A549 treated with AZD2906 at 1 μM for 4 hours (cell line): ENCODE measurements at places on chromosomes 7 and 10. TPM values are rescaled to one million over a fixed set of nuclear protein-coding genes. Genes with fewer than 3 reads are reported as not detected.

Gene PIK3CG
- total RNA-seq: not detected in 5 replicates

Gene LRIT1
- not detected in 5 replicates for total RNA-seq

Gene MYOF
- 181 to 268 TPM (median 202 TPM) in 5 replicates for total RNA-seq

Gene PHKG1
- 0.31 to 0.66 TPM (median 0.54 TPM) in 5 replicates for total RNA-seq

Gene FRMPD2
- 0.06 to 0.11 TPM (median 0.08 TPM) in 3 of 5 replicates, not detected in the others for total RNA-seq

Gene BCL7B
- total RNA-seq: 62.0 to 74.0 TPM (median 68.5 TPM) in 5 replicates

Gene BNIP3
- 38.9 to 44.5 TPM (median 43.4 TPM) in 5 replicates for total RNA-seq

Gene CTTNBP2
- 0.21 to 0.61 TPM (median 0.26 TPM) in 5 replicates for total RNA-seq

Gene SPACDR
- 0.77 to 0.92 TPM (median 0.85 TPM) in 5 replicates for total RNA-seq

Gene ZNF503
- 6.0 to 8.8 TPM (median 8.4 TPM) in 5 replicates for total RNA-seq

Gene NUPR2
- total RNA-seq: not detected in 5 replicates

Gene DGKB
- total RNA-seq: not detected in 5 replicates

Gene CYP3A5
- 1.1 to 1.9 TPM (median 1.4 TPM) in 5 replicates for total RNA-seq

Gene MYOZ1
- 0.06 TPM in 1 of 5 replicates, not detected in the others for total RNA-seq

Gene ATRNL1
- total RNA-seq: 0.21 to 0.37 TPM (median 0.32 TPM) in 5 replicates

Gene TMEM176B
- 0.06 to 0.17 TPM (median 0.14 TPM) in 3 of 5 replicates, not detected in the others for total RNA-seq

Gene RAMP3
- total RNA-seq: not detected in 5 replicates

Gene ITIH5
- total RNA-seq: 0.05 to 0.09 TPM (median 0.06 TPM) in 5 replicates

Gene ZCWPW1
- 1.1 to 1.9 TPM (median 1.5 TPM) in 5 replicates for total RNA-seq

Gene DDX56
- total RNA-seq: 102 to 126 TPM (median 116 TPM) in 5 replicates

Gene ECHS1
- 128 to 156 TPM (median 144 TPM) in 5 replicates for total RNA-seq

Gene PRSS37
- not detected in 5 replicates for total RNA-seq

Gene MLXIPL
- 0.60 to 1.3 TPM (median 1.1 TPM) in 5 replicates for total RNA-seq

Gene ZNF853
- total RNA-seq: 1.9 to 2.8 TPM (median 2.5 TPM) in 5 replicates

Gene RNF32
- 0.58 to 1.5 TPM (median 1.3 TPM) in 5 replicates for total RNA-seq

Gene AZGP1
- total RNA-seq: 0.17 TPM in 1 of 5 replicates, not detected in the others

Gene CCL24
- 0.18 TPM in 1 of 5 replicates, not detected in the others for total RNA-seq

Gene CALHM1
- total RNA-seq: 0.02 TPM in 1 of 5 replicates, not detected in the others

Gene NPTX2
- total RNA-seq: 0.12 to 0.28 TPM (median 0.20 TPM) in 5 replicates

Gene ST8SIA6
- 0.03 to 0.14 TPM (median 0.06 TPM) in 4 of 5 replicates, not detected in the other for total RNA-seq

Gene MYH16
- total RNA-seq: 0.27 to 0.41 TPM (median 0.34 TPM) in 5 replicates

Gene AGR2
- total RNA-seq: 95.6 to 172 TPM (median 133 TPM) in 5 replicates

Gene PDLIM1
- total RNA-seq: 259 to 293 TPM (median 284 TPM) in 5 replicates

Gene COL28A1
- total RNA-seq: 0.42 to 1.1 TPM (median 0.57 TPM) in 5 replicates
